NCI-H2171 (cell line): ENCODE measurements at places on chromosomes 16 and 17.

GRCh38 chr17:57266902-57267311, 10.6 kb downstream of the MSI2 start:
- DNase-seq, result no peak

GRCh38 chr16:14963281-14964173, 11.3 kb upstream of the PDXDC1 start:
- no peak for DNase-seq

DNA sequence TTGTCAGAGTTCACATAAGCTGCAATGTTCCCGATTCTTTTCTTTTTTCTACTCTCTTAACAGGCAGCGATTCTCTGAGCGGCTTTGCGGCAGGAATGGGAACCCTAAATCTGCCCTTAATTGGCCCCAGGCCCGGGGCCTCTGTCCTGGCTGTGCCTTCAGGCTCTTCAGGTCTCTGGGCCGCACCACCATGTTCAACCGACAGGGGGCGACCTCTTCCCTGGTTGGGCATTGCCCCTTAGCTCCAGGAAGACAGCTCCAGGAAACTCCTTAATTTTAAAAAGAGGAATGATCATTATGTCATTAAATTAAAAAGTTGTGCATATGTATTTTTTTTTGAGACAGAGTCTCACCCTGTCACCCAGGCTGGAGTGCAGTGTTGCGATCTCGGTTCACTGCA, 20.3 kb downstream of the CACNG5 start:
- DNase-seq, result no peak

GRCh38 chr16:84266451-84266850, 26.6 kb upstream of the KCNG4 start:
- DNase-seq, result no peak

GRCh38 chr17:77111934-77112296, 28.9 kb upstream of the SEC14L1 start:
- DNase-seq, result no peak

GRCh38 chr17:50920891-50921586, 54.9 kb upstream of the TOB1 start:
- no peak for DNase-seq

DNA sequence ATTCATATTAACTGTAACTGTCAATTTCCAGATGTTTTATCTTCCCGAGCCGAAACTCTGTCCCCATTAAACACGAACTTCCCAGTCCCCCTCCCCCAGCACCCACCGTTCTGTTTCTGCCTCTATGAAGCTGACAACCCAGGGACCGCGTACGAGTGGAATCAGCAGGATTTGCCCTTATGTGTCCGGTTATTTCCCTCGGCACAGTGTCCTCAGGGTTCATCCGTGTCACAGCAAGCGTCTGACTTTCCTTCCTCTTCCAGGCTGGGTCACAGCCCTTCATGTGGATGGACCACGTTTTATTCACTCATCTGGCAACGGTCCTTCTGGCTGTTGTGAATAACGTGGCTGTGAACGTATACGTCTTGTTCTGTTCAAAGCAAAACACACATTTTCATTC, 31.3 kb downstream of the METRNL start:
- no peak for DNase-seq

- no peak for DNase-seq
Measured at GRCh38 chr16:78473031-78473699, 373.7 kb downstream of the WWOX start.

DNA sequence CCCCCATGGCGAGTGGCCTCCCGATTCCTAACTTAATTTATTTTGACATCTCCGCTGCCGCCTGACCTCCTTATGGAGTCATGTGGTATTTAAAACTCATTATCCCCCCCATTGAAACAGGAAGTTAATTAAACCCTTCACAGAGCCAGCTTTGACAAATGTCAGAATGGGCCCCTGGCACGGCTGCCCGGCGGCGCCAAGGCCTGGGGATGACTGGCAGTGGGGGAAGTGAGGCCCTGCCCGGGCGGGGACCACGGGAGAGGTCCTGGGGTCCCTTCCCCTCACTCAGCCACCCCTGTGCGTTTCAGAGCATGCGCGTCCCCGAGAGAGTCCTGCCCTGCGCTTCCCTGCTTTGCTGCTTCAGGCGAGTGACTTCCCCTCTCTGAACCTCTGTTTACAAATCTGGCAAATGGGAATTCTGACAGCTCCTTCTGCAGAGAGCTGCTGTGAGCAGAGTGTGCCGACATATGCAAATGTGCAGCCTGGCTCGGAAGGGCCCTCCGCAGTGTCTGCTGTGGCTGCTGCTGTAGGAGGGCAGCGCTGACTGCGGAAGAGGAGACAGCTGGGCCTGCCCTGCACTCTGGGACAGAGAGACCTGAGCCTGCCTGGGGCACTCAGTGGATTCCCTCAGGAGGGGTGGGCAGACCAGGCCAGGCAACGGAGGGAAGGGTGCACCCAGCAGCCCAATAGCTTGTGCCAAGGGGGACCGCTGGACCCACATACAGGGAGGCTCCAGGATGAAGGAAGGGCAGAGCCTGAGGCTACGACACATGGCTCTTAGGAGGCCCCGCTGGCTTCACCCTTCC, 4.4 kb upstream of the ZFPM1 start:
- DNase-seq, result no peak

- no peak for DNase-seq
Measured at GRCh38 chr16:83835586-83836566, 28.1 kb downstream of the HSBP1 start.

DNA sequence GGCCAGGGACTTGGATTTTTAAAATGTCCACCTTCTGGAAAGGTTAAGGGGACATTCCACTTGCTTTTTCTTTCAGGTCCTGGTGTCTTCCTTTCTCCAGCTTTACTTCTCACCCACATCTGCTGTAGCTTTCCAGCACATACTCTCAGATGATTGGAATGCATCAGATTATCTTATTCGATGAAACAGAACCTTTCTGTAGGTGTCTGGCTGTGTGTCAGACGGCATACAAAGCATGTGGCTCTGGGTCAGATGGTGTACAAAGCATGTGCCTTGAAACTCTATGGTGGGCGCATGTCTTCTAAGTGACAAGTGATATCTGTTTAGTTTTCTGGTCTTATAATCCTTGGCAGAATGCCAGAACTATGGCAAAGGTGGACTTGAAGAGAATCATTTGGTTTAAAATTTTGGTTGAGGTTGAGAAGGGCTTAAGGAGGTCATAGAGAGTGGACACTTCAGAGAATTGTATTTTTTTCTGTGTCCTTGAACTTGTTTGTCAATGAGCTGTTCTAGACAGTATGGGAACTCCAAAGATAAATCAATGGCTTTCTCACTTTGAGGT, 125.3 kb downstream of the FTO start:
- no peak for DNase-seq
